Activated CD4-positive, alpha-beta memory T cell treated with anti-CD3 and anti-CD28 coated beads for 36 hours (primary cell): ENCODE measurements at places on chromosomes 4 and X.

DNA sequence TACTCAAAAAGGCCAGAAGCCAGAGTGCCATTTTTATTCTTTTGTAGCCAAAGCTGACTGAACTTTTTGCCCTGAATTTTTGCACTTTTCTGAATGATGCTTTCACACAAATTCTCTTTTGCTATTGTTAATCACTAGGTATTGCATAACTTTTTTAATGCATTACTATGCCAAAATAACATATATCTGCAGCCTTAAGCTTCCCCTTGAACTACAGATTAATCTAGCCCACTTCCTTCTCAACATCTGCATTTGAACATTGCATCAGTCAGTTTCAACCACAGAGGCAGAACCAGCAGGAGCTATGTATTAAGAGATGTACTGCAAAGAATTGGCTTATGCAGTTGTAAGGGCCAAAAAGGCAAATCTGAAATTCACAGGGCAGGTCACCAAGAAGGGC, 197.6 kb upstream of the GYPA start:
- no peak for DNase-seq

DNA sequence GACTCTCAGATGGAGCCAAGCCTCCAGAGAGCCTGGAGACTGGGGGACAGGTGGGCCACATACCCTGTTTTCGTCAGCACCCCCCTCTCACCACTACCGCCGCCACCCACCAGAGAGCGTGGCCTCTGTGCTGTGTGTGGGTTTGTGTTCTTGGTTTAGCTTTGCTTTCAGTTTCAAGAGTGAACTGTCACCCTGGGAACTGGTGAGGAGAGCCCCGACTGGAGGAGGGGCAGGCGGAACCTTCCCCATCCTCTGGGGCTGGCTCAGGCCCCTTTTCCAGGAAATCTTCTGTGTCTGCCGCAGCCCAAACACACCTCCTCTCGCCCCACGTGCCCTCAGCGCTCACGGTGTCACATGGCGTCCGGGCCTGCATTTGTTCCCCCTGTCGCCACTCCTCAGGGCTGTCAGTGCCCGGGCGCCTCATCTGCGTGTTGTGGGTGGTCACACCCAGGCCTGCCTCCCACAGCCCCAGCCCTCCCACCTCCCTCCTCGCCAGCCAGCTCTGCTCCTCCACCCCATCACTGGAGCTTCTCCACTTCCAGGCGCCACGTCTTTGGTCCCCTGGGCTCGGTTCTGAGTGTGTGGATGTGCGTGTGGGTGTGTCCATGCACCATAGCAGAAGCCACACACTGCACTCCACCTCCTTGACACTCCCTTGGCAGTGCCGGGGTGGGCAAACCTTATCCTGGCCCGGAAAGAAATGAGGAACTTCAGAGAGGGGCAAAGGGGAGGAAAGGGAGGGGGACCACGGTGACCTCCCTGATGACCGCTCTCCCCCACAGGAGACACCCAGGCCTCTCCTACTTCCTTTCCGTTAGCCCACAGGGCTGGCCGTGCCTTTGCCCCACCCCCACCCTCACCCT, 27.8 kb downstream of the ELF4 start:
- peak; percentile 88 for DNase-seq

DNA sequence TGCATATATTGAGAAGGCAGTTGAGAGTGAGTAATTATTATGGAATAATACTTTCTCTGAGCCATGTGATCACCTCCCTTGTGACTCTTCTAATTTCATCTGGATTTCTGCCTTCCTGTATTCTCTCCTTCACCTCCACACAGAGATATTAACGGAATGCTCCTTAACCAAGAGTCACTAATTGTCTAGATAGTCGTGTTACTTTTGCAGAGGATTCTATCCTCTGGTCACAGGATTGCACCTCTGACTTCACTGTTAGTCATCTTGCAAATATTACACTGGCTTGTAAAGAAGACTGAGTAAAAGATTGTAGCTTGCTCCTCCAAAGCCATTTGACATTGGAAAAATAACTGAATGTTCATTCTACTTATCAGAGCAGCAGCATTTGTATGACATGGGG, 160.9 kb downstream of the SH2D1A start:
- DNase-seq, result no peak

- no peak for DNase-seq
These were observed 1.7 kb upstream of the ZFP42 start for GRCh38 chr4:187993827-187994226.

- DNase-seq, result no peak
These were observed 56.5 kb downstream of the NSD2 start for GRCh38 chr4:1927675-1928074.

GRCh38 chrX:2627272-2627867, 63.7 kb upstream of the CD99 start:
- DNase-seq, result peak; percentile 60

GRCh38 chr4:112589206-112589605, 47.5 kb downstream of the ZGRF1 start:
- no peak for DNase-seq

DNA sequence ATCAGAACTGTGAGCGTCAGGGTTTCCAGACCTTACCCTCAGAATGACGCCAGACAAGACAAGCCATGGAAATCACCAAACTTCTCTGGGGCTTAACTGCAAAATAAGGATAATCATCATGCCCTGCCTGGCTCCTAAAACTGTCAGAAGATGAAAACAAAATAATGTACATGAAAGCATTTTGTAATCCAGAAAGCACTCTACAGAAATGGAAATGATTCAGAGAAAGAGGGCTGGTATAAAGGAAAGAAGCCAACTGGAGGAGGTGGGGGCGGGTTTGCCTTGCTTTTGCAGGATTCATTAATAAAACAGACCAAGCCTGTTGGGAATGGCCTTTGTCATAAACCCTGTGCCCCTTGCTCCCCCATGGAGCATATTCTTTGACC, 47.3 kb downstream of the SEPSECS start:
- DNase-seq, result no peak

DNA sequence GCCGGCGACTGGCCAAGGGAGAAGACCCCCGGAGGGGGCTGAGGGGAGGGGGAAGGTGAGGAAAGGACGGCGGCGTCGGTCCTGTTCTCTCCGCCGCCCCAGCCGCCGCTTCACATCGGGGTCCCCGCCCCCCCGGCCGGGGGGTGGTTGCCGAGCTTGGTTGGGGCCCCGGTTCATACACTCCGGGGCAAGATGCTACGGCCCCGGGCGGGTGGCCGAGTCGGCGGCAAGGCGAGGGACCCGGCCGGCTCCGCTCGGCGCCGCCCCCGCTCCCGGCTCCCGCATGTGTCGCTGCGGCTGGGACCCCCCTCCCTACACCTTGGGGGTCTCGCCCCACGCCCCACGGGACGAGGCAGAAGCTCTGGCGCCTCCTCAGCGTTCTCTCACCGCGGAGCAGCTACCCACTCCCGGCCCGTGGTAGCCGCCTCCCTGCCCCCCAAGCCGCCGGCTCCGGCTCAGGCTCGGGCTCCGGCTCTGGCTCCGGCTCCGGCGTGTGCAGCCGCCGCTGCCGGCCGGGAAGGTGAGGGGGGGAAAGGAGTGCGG, 461 bp downstream of the FBXW7 start:
- peak; percentile 32 for DNase-seq

DNA sequence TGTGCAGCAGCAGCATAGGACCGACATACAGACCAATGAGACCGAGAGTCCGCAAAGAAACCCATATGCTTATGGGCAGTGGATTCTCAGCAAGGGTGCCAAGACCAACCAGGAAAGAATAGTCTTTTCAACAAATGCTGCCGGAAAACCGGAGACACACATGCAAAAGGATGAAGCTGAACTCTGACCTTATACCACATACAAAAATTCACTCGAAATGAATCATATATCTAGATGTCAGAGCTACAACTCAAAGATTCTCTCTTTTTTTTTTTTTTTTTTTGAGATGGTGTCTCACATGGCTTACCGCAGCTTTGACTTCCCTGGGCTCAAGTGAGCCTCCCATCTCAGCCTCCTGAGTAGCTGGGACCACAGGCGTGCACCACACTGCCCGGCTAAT, 16.0 kb upstream of the MXD4 start:
- DNase-seq, result no peak

GRCh38 chr4:81180916-81181315, 34.1 kb downstream of the PRKG2 start:
- DNase-seq, result no peak

GRCh38 chr4:78512357-78512920, 39.1 kb upstream of the ANXA3 start:
- no peak for DNase-seq

GRCh38 chr4:55216863-55217635, 91.7 kb upstream of the KDR start:
- no peak for DNase-seq

- no peak for DNase-seq
These were observed 66.5 kb upstream of the CLCN4 start for GRCh38 chrX:10090319-10090718.

GRCh38 chr4:14812101-14812500, 190.2 kb upstream of the CPEB2 start:
- no peak for DNase-seq

DNA sequence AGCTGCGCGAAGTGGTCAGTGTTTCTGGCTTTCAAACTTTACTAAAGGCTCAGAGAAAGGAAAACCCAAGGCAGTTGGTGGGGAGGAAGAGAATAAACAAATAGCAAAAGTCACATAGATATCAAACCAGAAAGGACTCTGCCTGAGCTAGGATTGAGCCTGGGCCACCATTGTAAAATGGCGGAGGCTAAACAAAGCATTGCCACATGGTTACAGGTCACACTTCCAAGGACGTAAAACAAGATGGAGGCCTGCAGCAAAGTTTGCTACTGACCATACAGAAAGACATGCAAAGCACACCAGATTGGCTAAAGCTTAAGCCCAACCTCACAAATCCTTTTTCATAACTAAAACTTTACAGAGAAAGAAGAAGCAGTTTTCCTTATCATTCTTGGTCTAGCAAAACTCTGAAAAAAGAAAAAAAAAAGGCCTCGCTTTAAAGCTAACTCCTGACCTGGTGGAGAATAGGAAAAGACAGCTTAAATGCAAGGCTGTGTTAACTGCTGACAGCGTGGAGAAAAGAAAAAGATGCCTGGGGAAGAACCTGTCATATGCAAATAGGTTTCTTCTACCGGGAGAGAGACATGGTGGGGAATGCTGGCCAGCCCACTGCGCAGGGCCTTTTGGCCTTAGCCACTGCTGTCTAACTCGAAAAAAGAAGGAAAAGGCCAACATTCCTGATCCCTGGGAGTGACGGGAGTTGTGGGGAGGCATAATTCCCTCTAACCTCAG, 81.8 kb upstream of the SMARCA5 start:
- DNase-seq, result no peak

DNA sequence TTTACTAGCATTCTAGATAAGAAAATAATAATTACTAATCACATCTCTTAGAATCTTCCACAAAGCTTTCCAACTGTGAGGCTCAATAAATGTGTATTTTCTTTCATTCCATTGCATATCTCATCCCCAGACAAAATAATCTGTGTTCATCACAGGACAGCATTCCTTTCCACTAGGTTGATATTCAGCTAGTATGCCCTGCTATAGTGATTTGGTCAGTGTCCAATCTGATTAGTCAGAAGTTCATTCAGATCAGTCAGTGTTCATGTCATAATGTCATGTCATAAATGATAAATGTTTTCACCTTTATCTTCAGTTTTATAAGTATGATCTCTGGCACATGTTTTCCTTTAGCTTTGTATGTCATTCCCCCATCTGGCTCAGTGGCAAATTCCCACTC, 611.4 kb downstream of the KCTD8 start:
- DNase-seq, result no peak

DNA sequence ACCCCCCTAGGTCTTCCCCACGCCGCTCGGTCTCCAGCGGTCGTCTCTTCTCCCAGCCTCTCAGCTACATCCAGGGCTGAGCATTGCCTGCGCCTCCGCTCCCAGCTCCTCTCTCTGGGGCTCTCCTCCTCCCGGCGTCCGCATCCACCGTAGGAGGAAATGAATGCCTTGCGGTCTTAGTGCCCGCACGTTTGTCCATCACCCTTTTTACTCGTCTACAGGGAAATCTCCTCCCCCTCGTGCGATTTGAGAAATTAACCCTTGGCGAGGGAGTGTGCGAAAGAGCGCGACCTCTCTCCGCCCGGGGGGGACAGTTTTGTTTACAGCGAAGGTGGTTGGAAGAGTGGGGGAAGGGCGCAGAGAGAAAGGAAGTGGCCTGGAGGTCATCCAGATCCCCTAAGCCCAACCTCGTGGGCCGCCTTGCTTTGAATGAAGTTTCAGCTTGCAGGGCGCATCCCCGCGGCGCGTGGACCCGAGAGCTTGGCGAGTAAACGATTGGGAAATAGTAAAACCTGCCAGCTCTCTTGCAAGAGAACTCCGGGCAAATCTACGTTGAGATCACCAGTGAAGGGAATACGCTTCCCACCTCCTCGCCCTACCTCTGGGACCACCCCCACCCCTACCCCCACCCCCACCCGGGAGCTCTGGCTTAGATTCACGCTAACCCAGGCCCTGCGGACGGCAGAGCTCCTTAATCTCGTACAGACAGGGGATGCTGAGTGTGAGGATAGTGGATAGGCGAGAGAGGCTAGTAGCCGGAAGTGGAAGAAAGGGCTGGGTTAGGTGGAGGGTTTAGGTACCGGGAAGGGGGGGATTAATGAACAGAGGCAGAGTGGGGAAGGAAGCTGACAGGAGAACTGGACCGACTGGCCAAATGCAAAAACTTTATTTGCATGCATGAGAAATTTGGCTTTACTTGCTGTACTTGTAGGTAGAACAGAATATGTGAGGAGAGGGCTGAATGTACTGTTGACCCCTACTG, at the start of gene ELOVL6:
Gene ELOVL6, minus strand, starts transcription at position 181 of the 982 bp plus-strand sequence. CDS start 280 bp downstream, outside the sequence.
- peak; percentile 61 for DNase-seq

GRCh38 chrX:148380107-148380506, 120.3 kb upstream of the AFF2 start:
- peak; percentile 12 for DNase-seq

DNA sequence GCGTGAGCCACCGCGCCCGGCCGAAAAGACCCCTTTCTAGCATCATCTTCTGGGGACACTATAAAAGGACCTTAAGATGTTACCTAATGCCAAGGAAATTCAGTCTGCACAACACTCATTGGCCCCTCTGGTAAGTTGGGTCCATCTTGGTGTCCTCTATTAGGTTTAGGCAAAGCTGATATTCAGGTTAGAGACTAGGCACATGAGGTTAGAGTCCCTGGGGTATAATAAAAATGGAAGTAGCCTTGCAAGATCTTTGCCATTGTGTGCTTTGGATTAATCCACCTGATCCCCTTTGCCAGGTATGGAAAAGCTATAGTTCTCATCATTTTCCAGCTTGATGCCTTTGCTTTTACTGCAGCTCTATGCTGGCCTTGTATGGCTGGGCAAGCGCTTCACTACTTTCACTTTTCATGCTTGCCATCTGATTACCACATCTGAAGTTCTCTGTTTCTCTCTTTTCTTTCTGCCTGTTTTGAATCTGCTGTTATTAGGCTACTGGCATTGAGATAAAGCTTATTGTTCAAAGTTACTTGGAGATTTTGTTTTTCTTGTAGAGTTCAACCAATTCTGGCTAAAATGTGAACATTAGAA, 5.4 kb upstream of the ADH4 start:
- no peak for DNase-seq

DNA sequence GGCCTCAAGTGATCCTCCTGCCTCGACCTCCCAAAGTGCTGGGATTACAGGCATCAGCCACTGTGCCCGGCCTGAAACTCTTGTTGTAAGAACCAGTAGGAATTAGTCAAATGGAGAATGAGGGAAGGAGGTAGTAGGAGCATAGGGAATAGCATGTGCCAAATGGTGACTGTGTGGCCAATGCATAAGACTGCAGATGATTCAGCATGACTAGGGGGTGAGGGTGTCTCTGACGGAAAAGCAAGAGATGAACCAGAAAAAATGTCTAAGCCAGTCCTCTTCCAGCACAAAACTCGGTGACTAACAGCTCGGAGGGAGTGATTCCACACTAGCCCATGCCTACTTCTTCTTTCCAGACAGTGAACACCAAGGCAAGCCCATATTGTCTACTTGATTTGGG, 58.2 kb upstream of the DUSP21 start:
- no peak for DNase-seq

GRCh38 chr4:102317459-102317858, 27.8 kb downstream of the SLC39A8 start:
- DNase-seq, result no peak
